ENCODE measurements at places on chromosomes 5 and 9.
A peak's percentile ranks its signal among the peaks of the same experiment; 100 is the strongest.

GRCh38 chr9:99286536-99286935, 64.5 kb downstream of the SEC61B start:
- DNase-seq = no peak

- no peak for DNase-seq
Observed at GRCh38 chr5:34978681-34979080, 49.3 kb downstream of the DNAJC21 start.

GRCh38 chr9:116112236-116112635, 41.4 kb upstream of the PAPPA start:
- no peak for DNase-seq

DNA sequence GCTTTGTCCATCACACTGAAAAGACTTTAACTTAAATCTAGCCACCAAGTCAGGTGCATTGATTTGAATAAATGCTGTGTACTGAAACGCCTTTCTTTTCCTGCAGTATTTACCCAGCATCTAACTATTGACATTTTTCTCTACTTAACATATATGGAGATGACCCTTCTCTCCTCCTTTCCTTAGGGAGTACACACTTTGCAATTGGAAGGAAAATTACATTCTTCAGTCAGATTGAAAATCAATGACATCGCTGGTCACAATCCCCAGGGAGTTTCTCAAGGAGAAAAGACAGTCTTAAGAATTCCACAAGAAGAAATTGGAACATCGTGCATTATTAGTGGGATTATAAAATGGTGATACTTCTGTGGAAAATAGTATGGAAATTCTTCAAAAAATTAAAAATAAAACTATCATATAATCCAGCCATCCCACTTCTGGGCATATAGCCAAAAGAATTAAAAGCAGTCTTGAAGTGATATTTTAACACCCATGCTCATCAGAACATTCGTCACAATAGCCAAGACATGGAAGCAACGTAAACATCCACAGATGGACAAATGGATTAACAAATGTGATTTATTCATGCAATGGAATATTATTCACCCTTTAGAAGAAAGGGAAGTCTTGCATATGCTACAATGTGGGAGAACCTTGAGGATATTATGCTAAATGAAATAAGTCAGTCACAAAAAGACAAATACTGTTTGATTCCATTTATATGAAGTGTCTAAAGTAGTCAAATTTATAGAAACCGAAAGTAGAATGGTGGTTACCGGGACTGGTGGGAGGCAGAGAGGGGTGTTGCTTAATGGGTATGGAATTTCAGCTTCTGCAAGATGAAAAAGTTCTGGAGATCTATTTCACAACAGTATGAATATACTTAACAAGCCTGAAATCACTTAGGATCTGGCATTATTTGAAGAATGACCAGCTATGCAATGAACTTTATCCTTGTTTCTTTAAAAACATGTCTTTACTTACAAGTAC, 14.3 kb upstream of the FREM1 start:
- peak; percentile 86 for DNase-seq

- peak; percentile 79 for DNase-seq
Observed at GRCh38 chr9:73149371-73150067, 2.1 kb upstream of the ANXA1 start.

- no peak for DNase-seq
Observed at GRCh38 chr9:81103597-81104471, 585.5 kb downstream of the TLE1 start.
